ENCODE measurements at places on chromosomes 5 and 9.

DNA sequence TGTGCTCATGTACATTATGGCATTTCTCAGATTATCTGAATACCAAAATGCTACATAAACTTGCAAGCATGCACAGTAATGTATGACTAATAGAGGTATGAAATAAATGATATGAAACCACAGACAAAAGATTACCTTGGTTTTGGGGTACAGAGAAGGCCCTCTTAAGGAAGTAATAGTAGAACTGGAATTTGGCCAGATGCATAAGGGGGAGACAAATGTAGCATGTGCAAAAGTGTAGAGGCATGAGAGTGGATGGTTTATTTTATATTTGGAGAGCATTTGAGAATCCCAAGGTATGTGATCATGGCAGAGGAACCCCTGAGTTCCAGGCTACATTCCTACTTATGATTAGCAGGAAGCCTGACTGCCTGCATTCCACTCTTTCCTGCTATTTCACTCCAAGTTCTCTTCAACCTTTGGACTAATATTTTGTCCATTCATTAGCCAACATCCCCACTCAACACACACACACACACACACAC lies 74.2 kb downstream of the MAMDC2 start:
- DNase-seq, result no peak

- DNase-seq, result no peak
Measured at GRCh38 chr9:123590499-123590898, 234.5 kb downstream of the CRB2 start.

- DNase-seq, result no peak
Measured at GRCh38 chr5:163460562-163461171, at the start of gene HMMR. TSS of gene HMMR (plus strand) at chr5:163460632. CDS start at chr5:163460693, 61 bp downstream.

GRCh38 chr9:36074870-36075532 lies 38.3 kb downstream of the RECK start:
- DNase-seq, result no peak

DNA sequence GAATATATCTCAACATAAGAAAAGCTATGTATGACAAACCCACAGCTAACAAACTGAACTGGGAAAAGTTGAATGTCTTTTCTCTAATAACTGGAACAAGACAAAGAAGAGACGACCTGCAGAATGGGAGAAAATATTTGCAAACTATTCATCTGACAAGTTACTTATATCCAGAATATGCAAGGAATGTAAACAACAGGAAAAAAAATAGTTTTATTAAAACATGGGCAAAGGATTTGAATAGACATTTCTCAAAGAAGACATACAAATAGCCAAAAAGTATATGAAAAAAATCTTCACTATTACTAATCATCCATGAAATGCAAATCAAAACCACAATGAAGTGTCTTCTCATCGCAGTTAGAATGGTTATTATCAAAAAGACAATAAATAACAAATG lies 181.7 kb upstream of the TLX3 start:
- DNase-seq, result no peak

GRCh38 chr5:119359737-119360413 lies 4.1 kb downstream of the TNFAIP8 start:
- no peak for DNase-seq

GRCh38 chr5:74725331-74725730 lies 40.3 kb downstream of the HEXB start:
- DNase-seq, result no peak

DNA sequence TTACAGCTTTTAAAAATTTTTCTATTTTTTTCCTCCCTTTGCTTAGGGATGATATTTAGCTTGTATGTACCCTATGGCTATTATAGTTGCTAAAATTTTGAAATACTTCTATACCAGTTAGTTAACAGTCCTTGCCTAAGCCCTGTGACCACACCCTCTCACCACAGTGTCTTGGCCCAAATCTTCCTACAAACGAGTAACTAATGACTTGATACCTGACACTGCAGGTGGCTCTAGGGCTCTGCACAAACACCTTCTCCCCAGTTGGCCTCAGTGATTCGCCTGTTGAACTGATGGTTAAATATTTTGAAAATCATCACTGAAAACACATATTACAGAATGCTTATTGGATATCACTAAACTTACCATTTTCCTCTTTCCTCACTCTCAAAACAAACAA lies 449.6 kb upstream of the CHD1 start:
- DNase-seq, result no peak

GRCh38 chr5:106397700-106398099 lies 1273.0 kb downstream of the EFNA5 start:
- DNase-seq, result no peak

- no peak for DNase-seq
Measured at GRCh38 chr5:17212996-17213395, 4.4 kb upstream of the BASP1 start.

DNA sequence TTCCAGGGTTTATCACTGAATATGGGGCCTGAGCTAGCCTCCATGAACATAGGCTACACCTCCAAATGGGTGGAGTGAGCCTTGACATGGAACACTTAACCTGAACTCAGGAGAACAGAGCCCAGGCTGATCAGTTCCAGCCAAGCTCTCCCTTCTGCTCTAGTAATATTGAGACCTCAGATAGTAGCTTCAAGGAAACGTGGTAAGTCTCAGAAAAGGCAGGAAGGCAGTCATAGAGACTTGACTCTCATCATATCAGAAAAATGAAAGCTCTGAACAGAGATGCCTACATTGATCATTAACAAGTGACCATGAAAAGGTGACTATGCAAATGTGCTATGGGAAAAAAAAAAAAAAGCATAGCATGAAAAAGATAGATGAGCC lies 40.5 kb upstream of the MYO10 start:
- no peak for DNase-seq

GRCh38 chr5:123439709-123440108 lies 16.5 kb upstream of the CEP120 start:
- no peak for DNase-seq

GRCh38 chr5:162410365-162410764 lies 342.8 kb downstream of the GABRG2 start:
- DNase-seq, result no peak

DNA sequence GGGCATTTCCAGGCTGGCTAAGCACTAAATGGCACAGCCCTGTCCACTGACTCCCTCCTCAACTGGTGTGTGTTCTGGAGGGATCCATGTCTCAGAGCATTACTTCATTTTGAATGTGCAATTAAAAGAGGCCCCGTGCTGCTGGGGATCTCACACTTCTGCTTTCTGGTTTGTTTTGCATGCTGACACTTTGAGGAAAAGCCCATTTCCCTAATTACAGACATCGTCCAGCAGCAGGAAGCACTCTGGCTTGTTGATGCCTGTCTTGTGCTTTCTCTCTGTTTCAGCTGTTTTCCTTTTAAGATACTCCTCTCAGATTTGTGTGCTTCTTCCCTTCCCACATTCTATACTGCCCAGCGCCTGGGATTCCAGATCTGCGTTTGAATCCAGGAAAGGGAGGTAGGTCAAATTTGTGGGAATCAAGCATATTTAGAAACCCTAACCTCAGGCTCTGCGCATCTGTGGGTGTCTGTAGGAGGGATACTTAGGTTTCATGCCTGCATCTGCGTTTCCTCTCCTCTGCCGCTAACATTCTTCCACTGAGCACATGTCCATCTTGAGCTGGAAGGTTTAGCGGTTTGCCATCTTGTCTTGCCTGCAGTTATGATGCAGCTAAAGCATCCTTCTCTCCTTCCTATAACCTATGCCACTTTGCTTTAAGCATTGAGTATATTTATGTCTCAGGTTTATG lies 25.7 kb downstream of the SYK start:
- DNase-seq, result no peak

- DNase-seq, result no peak
Measured at GRCh38 chr5:91171322-91171721, 211.8 kb downstream of the ARRDC3 start.

DNA sequence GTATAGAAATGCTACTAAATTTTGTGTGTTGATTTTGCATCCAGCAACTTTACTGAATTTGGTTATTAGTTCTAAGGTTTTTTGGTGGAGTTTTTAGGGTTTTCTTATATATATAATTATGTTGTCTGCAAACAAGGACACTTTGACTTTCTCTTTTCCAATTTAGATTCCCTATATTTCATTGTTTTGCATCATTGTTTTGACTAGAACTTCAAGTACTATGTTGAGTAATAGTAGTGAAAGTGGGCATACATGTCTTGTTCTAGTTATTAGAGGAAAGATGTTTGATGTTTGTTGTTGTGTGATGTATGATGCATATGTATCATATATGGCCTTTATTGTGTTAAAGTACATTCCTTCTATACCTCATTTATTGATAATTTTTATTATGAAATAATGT lies 362.3 kb upstream of the PRR16 start:
- no peak for DNase-seq

DNA sequence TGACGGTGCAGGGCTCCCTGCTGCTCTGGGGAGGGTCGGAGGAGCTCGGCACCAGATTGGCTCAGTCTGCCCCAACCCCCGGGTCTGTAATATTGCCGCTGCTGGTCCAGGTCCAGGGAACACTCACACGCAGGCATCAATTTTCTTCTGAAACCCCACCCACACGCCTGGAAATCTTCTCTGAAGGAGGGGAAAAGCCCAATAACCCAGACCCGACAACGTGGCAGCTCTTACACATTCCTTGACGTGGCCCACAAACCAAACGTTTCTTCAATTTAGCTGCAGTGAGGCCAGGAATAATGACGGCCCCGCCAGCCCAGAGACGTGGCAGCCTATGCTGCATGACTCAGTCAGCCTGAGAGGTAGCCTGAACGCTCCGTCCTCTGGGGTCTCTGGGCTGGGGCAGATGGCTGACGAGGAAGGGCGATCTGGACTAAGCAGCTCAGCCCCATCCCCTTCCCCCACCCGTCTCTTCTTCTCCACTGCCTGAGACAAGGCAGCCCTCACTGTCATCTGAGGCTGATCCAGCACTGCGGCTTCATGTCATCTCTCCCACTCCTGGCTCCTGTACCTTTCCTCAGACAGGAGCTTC lies 9.9 kb upstream of the SPARC start:
- no peak for DNase-seq

All from activated T-cell treated with anti-CD3 and anti-CD28 coated beads, Interleukin-2, amount 50 U/mL, for 72 hours (primary cell).